Ovary (tissue), 10 donors: ENCODE measurements at places on chromosomes 13 and 19. TPM values are rescaled to one million over a fixed set of nuclear protein-coding genes. Genes with fewer than 3 reads are reported as not detected.

- peaks cover 8% of the 10 kb centered on the region for H3K4me1 ChIP-seq
- H3K27ac ChIP-seq: peak within 1 kb of the TSS; percentile 99
- no peaks in the 10 kb centered on the region for H3K36me3 ChIP-seq
- DNase-seq: peak; percentile 49
- H3K4me3 ChIP-seq: peak within 1 kb of the TSS; percentile 78
Measured at GRCh38 chr19:12723641-12724426, at the start of gene TNPO2. Gene TNPO2, minus strand, starts transcription at chr19:12723932. Its CDS starts 2,955 bp downstream, at chr19:12720977.

KISS1R gene
- polyA plus RNA-seq: not detected

CDC42EP5 gene
- 0.55 TPM for polyA plus RNA-seq

DNA sequence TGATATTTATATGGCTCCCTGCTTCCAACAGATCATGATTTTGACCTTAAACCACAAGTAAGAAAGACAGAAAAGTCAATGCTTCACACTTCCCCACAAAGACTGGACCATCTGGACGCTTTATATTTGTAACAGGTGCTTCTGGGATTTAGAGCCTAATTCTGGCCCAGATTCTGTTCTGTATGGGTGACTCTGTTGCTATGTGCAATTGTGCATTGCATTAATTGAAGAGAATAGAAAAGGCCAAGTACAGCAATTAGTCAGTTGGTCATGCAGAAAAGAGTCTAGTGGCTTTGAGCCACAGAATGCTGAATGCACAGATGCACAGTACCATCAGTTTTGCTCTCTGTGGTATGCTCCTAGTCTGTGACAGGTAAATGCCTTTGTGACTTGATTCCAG lies 657.4 kb upstream of the ATXN8OS start:
- DNase-seq: no peak
- no peaks in the 10 kb centered on the region for H3K27me3 ChIP-seq
- no peak overlapping the region for H3K27ac ChIP-seq
- H3K4me1 ChIP-seq: no peaks in the 10 kb centered on the region
- no peak overlapping the region for H3K4me3 ChIP-seq

DNA sequence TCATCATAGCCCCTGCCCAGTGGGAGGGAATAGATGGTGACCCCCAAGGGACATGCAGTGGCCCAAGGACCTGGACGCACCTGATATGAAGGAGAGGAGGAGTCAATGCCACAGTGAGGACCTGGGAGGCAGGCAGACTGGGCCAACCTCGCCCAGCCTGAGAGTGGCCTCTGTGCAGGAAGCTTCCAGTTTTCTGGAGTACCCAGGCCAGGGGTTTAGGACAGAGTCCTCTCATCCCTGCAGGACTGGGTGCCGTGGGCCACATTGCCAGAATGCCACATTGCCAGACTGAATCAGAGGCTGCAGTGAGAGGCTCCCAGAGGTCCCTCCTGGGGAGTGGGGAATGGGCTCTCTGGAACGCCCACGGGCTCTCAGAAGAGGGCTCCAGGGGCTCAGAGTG lies 82.9 kb upstream of the VSTM2B start:
- no peak for DNase-seq
- H3K4me1 ChIP-seq: no peaks in the 10 kb centered on the region

DNA sequence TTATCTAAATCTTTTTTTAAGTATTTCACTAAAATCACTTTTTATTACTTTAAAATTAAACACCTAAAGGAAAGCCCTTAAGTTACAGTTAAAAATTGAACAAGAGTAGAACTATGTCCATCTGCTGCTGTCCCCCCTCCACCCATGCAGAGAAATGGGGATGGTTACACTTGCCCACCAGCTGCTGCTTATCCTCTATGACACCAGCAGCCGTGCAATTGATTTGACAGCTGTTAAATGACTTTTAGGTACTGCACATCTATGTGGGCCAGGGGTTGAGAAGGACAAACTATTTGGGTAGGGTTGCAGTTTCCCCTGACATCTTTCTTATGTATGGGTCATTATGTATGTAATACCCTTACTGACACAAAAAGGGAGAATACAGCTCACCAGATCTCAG lies 77.2 kb downstream of the TBC1D4 start:
- peaks cover 11% of the 10 kb centered on the region for H3K4me1 ChIP-seq
- H3K36me3 ChIP-seq: no peaks in the 10 kb centered on the region
- no peak overlapping the region for H3K27ac ChIP-seq
- no peak for DNase-seq
- H3K27me3 ChIP-seq: no peaks in the 10 kb centered on the region

FFAR2 gene
- polyA plus RNA-seq: 0.47 TPM

DNA sequence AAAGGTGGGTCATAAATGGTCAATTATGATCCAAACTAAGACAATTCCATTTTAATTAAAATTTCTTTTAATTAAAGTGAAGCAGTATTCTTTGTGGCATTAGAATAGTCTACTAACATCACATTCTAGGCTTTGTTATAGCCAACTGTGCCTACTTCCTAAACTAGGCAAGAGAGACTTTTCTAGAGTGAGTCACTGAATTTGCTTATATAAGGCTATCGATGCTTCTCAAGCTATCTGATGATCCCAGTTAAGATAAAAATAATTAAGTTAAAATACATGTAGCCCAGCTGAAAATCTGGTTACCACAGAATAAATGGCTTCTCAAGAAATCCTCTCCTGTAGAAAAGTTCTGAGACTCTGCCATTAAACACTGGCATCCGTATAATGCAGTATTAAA lies 12.5 kb downstream of the ANKRD10 start:
- H3K4me3 ChIP-seq: no peak overlapping the region
- DNase-seq: no peak
- no peak overlapping the region for H3K27ac ChIP-seq
- no peaks in the 10 kb centered on the region for H3K36me3 ChIP-seq
- no peaks in the 10 kb centered on the region for H3K27me3 ChIP-seq

DNA sequence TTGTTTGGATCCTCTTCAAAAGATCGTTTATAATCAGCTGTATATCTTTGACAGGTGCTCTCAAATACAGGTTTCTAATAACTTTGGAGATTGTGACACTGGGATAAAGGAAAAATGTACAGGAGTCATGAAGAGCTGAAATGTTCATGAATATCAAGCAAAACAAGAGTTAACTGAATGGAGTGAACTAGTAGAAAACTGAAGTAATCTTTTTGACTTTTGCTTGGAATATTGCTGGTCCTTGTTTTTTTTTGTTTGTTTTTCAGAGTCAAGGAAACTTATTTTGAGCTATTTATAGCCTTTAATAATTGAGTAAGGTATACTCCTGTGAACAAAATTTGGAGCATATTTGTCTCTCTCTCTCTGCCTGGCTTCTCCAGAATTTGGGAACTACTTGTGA lies 25.3 kb downstream of the MED4 start:
- no peak for DNase-seq
- no peak overlapping the region for H3K27ac ChIP-seq
- no peaks in the 10 kb centered on the region for H3K36me3 ChIP-seq
- H3K4me1 ChIP-seq: no peaks in the 10 kb centered on the region

DNA sequence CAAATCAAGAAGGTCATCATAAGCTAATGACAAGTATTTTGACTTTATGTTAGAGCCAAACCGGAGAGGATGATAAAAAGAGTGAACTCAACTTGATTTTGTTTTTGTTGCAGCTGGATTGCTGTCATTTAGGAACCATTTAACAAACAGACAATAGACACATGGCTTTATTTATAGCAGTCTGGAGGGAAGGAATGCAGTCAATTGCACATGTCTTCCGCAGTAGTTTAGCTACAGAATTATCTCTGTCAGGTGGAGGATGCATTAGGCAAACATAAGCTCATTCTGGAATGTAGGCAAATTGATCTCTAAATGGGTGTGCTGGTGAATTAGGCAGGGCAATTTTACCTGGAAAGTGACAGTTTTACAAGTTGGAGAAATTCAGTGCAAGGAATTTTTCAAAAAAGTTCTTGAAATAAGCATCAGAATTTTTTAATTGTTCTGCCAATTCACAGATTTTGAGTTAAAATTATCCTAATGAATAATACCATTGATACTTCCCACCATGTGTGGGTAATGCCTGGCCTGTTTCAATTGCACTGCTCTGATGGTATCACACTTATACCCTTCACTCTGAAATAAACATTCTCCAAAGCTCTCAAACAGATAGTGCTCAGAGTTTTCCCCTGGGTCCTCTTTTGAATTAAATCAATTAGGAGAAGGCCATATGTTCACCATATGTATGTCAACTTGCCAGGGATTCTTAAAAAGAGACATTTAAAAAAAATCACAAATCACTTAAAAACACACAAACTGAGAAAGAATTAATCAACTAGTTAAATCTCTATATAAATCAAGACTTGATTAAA lies 318.3 kb downstream of the NDFIP2 start:
- no peak overlapping the region for H3K4me3 ChIP-seq
- no peaks in the 10 kb centered on the region for H3K36me3 ChIP-seq
- no peak for DNase-seq
- no peaks in the 10 kb centered on the region for H3K27me3 ChIP-seq

DNA sequence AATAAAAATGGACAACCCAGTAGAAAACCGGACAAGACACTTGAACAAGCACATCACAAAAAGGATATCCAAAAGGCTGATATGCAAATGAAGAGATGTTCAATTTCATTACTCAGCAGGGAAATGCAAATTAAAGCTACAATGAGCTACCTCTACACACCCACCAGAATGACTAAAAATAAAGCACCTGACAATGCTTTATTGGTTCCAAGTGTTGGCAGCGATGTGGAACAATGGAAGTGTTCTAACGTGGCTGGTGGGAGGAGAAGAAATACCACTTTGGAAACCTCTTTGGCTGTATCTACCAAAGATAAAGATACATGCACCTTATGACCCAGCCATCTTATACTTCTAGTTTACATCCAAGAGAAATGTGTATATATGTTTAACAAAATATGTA lies 3.7 kb upstream of the ACP7 start:
- DNase-seq: no peak
- H3K4me3 ChIP-seq: no peak overlapping the region
- no peaks in the 10 kb centered on the region for H3K27me3 ChIP-seq
- H3K36me3 ChIP-seq: no peaks in the 10 kb centered on the region
- no peak overlapping the region for H3K27ac ChIP-seq

DNA sequence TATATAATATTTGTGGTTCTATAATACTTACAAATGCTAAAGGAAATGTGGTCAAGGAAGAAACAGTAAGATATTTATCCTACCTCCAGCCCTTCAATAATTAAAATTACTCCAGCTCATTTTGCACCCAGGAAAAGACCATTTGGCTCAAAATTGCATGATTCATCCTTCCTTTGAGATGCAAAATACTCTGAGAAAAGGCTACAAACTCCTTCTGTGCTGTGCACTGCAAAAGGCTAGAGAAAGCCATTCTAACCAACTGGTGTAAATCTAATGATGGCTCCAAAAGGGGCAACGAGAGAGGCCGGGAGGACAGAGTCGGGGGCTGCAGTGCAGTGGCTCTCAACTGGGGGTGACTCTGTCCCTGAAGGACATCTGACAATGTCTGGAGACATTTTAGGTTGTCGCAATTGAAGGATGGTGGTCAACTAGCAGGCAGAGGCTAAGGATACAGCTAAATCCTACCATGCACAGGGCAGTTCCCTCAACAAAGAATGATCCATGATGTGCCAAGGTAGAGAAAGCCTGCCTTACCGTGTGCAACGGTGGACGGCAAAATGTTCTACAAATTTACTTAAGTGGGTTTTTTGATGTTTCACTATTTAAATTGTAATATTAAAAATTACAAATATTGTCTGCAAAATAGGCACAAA lies 32.6 kb downstream of the SLC7A1 start:
- no peak overlapping the region for H3K27ac ChIP-seq
- no peak overlapping the region for H3K4me3 ChIP-seq
- no peaks in the 10 kb centered on the region for H3K4me1 ChIP-seq
- H3K27me3 ChIP-seq: no peaks in the 10 kb centered on the region
- no peaks in the 10 kb centered on the region for H3K36me3 ChIP-seq

- H3K36me3 ChIP-seq: no peaks in the 10 kb centered on the region
- peak within 1 kb of the TSS; percentile 16 for H3K27ac ChIP-seq
- peak; percentile 66 for DNase-seq
- peak within 1 kb of the TSS; percentile 84 for H3K4me3 ChIP-seq
- peaks cover 12% of the 10 kb centered on the region for H3K4me1 ChIP-seq
Measured at GRCh38 chr19:12666265-12667048, at the start of the genes MAN2B1 and WDR83. Gene MAN2B1, minus strand, starts transcription at chr19:12666742. Its CDS starts 41 bp downstream, at chr19:12666701. Gene WDR83, plus strand, starts transcription at chr19:12666807. Its CDS starts 2,984 bp downstream, at chr19:12669791.
